ENCODE measurements at places on chromosomes 12 and 14. TPM values are rescaled to one million over a fixed set of nuclear protein-coding genes. Genes with fewer than 3 reads are reported as not detected.

GRCh38 chr12:72716221-72716620, 444.1 kb downstream of the TRHDE start:
- DNase-seq: no peak

- no peak for DNase-seq
Observed at GRCh38 chr12:40738856-40739255, 46.6 kb downstream of the CNTN1 start.

DNA sequence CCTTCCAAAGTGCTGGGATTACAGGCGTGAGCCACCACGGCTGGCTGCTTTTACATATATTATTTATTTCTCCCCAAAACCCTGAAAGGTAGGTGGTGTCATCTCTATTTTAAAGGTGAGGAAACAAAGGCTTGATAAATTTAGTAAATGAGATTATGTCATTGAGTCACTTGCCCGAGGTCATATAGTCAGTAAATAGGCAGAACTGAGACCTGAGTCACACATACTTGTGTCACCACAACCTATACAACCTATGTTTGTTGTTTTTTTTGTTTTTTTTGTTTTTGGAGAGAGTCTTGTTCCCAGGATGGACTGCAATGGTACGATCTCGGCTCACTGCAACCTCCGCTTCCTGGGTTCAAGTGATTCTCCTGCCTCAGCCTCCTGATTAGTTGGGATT, 12.8 kb downstream of the TSFM start:
- no peak for DNase-seq

DNA sequence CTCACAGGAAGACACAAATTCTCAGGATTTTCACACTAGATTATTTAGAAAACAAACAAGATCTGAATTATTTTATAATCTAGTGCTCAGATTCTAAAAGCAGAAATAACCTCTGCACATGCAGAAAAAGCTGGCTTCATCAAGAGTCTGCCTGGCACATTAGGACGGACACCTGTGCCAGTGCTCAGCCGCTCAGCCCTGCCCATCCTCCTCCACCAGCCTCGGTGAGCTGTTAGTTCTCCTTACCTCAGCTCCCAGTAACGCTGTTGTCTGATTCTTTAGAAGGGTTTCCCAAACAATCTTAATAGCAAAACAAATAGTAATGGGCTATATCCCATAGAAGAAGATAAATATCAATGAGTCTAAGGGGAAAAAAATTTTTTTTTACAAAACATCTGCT, 27.7 kb downstream of the DUSP16 start:
- DNase-seq: no peak

DNA sequence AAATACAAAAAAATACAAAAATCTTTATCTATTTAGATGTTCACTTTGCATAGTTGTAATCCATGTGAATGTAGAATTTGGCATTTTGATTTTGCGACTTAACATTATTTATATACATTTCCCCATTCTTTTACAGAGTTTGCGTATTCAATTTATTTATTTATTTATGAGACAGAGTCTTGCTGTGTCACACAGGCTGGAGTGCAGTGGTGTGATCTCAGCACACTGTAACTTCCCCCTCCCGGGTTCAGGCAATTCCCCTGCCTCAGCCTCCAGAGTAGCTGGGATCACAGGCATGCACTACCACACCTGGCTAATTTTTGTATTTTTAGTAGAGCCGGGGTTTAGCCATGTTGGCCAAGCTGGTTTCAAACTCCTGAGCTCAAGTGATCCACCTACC, 25.3 kb upstream of the STRN3 start:
- DNase-seq: no peak

GRCh38 chr14:54108481-54109471, 152.2 kb upstream of the BMP4 start:
- DNase-seq: no peak

DNA sequence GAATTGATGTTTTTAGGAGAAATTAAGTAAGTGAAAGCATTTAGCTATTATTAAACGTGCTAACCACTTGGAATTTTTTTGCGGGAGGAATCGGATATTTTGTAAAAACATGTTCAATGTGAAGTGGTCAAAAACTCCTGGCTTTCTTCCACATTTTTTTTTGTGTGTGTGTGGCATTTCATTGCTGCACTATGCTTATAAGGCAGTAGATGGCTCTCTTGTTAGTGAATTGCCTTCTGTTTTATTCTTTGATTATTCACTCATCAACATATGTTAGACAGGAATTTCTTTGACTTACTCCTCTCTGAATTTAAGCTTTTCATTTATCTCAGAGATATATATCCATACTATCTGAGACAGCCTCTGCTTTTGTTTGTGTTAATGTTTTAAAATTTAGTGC, 71.3 kb downstream of the DERA start:
- DNase-seq: no peak

DNA sequence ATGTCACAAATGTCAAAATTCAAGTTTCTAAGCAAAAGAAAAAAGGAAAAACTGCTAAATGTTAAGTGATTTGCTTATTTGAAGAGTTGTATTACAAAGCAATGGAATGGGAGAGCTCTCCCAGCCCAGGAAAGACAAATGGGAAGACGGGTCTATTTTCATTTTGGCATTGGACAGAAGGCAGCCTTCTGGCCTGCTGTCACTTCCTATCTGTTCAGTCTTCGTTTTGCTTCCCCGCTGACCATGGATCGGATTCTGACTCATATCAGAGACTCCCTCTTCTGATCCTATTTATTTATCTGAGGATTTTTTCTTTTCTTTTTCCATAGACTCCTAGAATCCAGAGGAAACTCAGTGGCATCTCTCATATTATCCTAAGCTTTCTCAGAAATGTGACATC, 634.9 kb downstream of the DIO2 start:
- no peak for DNase-seq

DNA sequence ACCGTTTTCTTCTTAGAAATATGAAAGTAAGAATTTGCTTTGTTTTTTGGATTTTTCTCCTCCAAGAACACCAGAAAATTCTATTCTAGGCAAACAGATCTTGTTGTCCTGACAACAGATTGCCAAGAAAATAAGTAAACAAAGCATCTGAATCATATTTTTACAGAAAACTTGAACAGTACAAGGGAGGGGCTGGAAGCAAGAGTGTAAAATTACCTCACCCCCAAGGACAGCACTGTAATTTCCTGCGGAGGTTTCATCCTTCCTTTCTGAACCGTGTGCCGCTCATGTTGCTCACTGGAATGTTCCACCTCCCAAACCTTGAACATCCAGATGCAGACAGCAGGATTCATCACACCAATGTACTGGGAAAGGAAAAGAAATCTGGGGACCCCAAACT, 5.4 kb upstream of the CAMKK2 start:
- DNase-seq: no peak

GRCh38 chr14:71415404-71415690, 508.1 kb downstream of the PCNX1 start:
- no peak for DNase-seq

- no peak for DNase-seq
Observed at GRCh38 chr14:24817212-24818057, 183.4 kb upstream of the GZMB start.

DNA sequence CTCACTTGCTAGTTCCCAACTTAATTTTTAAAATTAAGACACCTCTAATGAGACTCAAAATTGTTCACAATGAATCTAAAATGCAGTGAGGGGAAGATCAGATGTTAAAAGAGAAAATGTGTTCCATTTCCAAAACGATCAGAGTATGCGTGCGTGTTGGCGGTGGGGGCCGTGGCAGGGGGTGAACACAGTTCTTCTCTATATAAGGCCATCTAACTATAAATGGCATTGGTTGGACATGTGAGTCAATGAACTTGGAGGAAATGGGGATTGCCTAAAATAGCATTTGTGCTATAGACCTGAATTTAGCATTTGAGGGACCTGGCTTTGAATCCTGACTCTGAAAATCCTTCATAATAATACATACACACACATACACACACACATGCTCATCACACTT, 149.4 kb downstream of the FOXN3 start:
- no peak for DNase-seq

DNA sequence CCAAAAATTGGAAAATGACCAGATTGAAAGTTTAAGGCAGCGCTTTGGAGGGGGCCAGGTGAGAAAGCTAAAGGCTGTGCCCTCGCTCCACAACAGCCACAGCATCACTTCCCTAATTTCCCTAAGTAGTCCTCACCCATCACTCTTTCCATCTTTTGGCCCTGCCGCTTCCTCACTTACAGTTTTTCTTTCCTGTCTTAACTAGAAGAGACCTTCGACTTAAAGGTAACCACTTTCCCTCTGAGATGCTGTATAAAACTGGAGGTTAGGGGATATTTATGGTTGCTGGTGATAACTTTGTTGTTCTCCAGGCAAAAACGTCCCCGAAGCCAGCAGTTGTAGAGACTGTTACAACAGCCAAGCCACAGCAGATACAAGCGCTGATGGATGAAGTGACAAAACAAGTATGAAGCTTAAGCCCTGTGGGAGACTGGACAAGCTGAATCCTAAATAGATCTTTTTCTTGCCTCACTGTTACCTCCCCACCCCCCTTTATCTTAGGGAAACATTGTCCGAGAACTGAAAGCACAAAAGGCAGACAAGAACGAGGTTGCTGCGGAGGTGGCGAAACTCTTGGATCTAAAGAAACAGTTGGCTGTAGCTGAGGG, 4.3 kb downstream of the DDIT3 start:
- no peak for DNase-seq

The KLRC1 gene
- not detected for total RNA-seq

The FGF6 gene
- not detected for total RNA-seq

The MGP gene
- 74.1 TPM for total RNA-seq

The TSPAN9 gene
- 114 TPM for total RNA-seq

The SLC35F4 gene
- not detected for total RNA-seq

The RIPK3 gene
- total RNA-seq: 1.3 TPM

The IFNG-AS1 gene
- not detected for total RNA-seq

Measured in osteocyte (in vitro differentiated cells).